CD8-positive, alpha-beta T cell (primary cell): ENCODE measurements at places on chromosomes 3 and 15.

GRCh38 chr15:55937040-55937439 lies 56.4 kb downstream of the NEDD4 start:
- no peak for DNase-seq

- DNase-seq, result no peak
These were observed 442 bp downstream of the QTRT2 start for GRCh38 chr3:114057011-114057347.

DNA sequence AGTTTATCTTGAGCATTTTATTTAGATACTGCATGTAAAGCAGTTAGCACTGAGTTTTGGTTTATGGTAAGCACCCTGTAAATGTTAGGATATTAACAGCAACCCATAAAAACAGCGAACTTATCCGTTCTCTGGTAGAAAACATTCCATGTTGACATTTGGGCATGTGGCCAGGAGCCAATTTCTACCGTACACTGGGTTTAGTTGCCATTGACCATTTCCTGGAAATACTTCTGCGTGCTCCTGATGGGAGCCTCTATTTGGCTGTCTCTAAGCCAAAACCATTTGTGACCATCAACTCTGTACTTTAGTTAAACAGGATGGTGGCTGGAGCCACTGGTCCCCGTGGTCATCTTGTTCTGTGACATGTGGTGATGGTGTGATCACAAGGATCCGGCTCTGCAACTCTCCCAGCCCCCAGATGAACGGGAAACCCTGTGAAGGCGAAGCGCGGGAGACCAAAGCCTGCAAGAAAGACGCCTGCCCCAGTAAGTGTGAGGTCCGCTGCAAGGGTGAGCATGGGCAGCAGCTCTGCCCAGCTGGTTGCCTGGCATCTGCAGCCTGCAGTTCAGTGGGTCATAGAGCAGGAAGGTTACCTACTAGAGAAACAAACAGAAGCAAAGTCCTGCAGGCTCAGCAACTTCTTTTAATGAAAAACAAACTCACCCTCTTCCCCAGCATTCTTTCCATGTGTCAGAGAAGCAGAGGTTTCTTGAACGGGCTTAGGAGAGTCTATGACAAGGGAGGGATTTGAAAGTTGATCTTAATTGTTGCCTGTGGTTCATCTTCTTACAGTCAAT lies 7.1 kb downstream of the THBS1 start:
- DNase-seq, result no peak

DNA sequence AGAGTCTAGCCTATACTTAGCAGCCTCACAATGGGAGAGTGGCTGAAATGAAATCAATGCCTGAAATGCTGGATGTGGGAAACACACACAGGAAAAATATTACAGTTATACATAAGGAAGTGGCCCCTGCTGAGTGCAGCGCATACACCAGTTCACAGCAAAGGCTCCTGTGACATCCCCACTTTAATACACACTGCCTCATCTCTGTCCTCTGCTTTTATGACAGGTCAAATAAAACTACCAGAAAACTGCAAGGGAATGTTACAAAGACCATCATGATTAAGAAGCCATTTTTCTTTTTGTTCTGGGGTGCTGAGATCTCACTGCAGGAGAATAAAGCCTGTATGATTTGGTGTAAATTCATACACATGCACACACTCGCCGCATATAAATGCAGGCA lies 214.3 kb downstream of the ARRDC4 start:
- DNase-seq, result no peak

DNA sequence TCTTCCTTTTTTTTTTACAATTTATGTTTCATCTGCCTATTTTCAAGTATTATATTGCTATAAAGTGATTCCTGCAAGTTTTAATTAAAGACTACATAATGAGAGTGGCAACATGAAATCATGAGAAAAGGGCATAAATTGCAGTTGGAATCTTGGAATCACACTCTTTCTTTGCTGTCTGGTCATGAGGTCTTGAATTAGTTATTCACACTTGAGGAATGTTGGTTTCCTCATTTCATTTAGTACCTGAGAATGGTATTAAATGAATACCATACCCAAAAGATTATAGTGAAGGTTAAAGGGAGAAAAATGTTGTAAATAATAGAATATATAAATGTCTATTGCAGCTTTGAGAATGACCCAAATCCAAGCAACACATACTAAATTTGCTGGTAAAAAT lies 25.8 kb upstream of the CNTN3 start:
- DNase-seq, result no peak

DNA sequence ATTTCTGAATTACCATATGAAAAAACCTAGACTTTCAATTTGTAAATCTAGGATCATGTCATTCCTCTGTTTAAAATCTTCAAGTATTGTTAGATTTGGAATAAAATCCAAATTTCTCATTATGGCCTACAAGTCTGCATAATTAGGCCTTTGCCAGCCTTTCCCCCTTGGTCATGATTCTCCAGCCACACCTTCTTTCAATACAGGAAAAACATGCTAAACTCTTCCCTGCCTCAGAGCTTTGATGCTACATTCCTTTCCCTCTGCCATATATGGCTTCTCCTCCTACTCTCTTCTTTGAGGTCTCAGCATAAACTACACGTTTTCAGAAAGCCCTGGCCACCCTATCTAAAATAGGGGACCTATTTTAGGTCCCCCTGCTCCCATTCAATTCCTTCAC lies 48.5 kb downstream of the TM6SF1 start:
- DNase-seq, result no peak

- DNase-seq, result no peak
These were observed 83.9 kb downstream of the CD47 start for GRCh38 chr3:108006881-108007331.

DNA sequence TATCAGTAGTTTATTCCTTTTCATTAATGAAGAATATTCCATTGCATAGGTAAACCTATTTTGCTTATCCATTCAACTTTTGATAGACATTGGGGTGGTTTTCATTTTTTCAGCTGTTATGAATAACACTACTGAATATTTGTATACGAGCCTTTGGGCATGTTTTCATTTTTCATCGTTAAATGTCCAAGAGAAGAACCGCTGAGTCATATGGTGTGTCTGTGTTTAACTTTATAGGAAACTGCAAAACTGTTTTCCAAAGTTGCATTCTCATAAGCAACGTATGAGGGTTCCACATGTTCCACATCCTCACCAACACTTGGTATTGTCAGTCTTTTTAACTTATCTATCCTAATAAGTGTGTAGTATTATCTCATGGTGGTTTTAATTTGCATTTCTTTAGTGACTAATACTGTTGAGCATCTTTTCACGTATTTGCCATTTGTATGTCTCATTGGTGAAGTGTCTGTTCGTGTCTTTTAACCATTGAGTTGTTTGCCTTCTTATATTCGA lies 33.8 kb downstream of the REC114 start:
- DNase-seq, result no peak

DNA sequence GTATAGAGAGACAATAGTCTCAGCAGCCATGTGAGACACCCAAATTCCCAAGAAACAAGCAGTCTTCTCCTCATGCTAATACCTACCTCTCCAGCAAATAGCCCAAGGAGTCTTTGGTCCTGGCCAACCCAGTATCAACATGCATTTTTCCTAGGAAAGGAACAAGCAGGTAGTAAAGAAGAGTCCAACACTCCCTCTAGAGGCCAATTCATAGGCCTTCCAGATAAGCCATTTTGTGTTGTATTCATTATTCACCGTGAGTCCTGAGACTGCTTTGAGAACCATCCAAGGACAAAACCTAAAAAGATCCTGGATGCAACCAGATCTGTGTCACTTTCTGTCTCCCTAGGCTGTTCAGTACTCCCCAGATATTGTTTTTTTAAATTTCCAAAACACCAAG lies 63.6 kb upstream of the SNTN start:
- no peak for DNase-seq

DNA sequence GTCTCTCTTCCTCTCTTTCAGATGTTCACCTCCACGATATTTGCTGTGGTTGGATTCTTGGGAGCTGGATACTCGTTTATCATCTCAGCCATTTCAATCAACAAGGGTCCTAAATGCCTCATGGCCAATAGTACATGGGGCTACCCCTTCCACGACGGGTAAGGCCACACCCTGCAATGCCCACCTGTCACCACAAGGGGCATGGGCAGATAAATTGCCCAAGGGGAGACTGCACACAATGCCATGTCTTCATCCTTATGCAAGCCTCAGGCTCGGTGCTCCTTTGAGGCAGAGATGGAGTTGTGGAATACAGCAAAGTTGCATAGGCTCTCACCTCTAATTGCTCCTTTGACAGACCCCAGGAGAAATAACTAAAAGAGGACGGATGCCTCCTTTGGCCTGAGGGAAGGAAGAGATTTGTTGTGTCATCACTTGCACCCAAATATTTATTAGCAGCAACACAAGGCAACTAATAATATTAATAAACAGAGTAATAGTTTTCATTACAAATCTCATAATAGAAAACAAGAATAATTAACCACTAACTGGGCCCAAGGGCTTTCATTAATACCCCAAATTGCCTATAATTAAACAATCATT lies 13.2 kb downstream of the TM4SF4 start:
- peak; percentile 23 for DNase-seq

DNA sequence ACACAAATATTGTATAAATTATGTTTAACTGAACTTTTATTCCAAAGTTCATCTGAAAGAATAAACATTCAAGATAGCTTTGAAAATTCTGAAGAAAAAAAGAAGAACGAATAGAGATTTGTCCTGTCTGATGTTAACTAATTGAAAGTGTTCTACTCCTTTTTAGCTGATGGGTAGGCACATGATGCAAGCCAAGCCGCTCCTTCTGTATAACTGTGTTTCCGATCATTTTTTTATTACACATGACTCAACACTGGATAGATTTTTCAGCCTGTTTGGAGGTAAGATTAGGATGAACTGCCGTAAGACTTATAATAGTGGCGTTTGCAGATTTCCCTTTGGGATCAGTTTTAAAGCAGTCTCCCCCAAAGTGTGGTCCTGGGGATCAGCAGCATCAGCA lies 19.0 kb downstream of the NSUN3 start:
- no peak for DNase-seq

GRCh38 chr15:52020221-52021085 lies 1.4 kb downstream of the MAPK6 start:
- DNase-seq, result no peak

GRCh38 chr15:90414408-90415028 lies 26.5 kb downstream of the IQGAP1 start:
- no peak for DNase-seq

DNA sequence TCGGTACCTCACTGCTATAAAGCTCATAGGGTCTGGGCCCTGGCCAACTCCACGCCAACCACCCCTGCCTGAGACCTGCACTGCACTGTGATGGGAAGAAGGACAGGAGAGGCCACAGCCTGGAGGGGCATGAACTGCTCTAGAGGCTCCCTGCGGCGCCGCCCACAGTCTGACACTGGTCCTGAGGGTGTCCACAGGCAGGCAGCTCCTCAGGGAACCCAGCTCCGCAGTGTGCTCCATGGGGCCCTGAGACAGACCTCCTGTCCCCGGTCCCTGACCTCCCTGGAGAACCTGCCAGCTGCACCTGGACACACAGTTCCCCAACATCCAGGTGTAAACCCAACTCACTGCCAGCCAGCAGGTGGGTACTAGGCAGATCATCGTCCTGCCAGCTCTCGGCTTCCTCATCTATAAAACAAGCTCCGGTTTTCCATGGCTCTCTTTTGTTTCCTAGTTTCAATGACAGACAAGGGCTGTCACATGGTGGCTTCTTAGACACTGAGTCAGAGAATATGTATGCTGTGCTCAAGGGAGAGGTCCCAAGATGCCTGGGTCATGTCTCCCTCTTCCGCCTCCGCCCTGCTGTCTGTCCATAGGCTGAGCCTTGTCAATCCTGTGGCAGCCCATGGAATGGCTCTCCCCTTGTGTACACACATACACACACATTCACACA lies 5.1 kb upstream of the HAPLN3 start:
- DNase-seq, result no peak

GRCh38 chr15:85600001-85600400 lies 194.7 kb downstream of the KLHL25 start:
- no peak for DNase-seq

DNA sequence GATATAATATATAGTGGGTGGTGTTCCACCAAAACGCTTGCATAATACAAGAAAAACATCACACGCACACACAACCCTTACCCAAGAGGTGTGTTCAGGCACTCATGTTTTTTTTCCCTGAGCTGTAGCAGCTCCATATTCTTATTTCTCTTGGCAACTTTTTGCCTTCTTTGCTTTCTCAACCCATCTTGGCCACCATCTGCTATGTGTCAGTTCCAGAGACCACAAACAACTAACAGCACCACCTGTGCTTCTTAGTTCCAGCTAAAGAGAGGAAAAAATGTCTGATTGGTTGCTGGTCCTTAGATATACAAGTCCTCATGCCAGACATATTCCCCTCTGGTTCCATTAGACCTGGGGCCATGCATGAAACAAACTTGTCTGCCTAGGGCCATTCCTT lies 11.9 kb downstream of the ACTC1 start:
- DNase-seq, result no peak

DNA sequence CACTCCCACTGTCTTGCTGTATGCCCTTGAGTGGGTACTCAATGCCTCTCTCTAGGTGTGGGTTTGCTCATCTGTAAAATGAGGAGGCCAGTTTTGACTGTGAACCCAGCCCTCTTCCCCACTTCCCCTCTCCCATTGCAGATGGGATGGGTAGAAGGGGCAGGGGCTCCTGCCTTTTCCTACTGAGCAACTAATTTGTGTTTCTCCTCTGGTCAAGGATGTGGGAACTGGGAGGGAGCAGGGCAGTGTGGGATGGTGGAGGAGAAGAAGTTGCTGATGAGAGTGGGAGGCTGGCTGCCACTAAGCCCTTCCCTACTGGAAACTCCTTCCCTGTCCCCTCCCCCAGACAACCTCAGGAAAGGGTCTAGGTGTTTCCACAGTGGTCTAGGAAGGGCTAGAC lies 20.1 kb upstream of the ANKDD1A start:
- no peak for DNase-seq

- no peak for DNase-seq
These were observed 23.6 kb downstream of the CCR1 start for GRCh38 chr3:46184469-46184868.

GRCh38 chr3:71582036-71582611 lies 1.4 kb downstream of the FOXP1 start:
- DNase-seq, result peak; percentile 42

DNA sequence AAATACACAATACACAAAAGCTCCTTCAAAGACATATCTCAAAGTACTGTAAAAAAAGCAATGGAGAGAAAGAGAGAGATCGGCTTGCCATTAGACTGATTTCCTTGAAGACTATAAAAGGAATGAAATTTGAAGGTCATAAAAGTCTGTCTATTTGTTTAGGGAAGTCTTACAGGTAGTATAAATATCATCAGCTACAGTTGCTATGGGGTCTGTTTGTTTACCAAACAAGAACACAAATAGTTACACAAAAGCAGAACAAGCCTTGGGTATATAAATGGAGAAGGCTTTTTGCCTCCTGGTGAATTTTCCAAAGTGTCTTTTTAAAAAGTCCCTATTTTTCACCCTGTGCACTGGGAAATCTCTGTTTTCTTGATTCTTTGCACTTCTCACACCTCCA lies 552.3 kb downstream of the FOXP1 start:
- DNase-seq, result no peak

GRCh38 chr3:71662056-71662455 lies 63.1 kb downstream of the EIF4E3 start:
- no peak for DNase-seq
